ENCODE measurements at places on chromosomes 16 and 17.

- no peak for DNase-seq
Observed at GRCh38 chr17:48643697-48644012, 17.5 kb upstream of the HOXB9 start.

DNA sequence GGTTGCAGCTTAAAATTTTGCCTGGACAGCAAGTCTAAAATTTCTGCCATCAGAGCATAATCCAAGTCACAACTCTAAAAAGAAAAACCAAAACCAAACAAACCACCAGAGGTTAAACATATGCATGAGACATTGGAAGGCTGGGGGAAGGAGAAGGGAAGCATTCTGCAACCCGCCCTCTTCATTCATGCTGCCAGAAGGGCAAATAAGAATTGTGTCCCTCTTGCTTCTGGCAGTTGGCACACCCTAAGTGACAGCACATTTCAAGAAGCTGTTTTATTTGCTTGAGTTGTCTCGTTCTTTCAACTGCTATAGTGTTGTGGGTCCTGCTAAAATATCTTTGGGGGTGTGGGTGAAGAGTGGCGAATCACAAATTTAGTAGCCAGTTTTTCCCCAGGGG lies 99.6 kb downstream of the SKAP1 start:
- no peak for DNase-seq

GRCh38 chr17:8896087-8896486 lies 28.6 kb upstream of the PIK3R6 start:
- no peak for DNase-seq

DNA sequence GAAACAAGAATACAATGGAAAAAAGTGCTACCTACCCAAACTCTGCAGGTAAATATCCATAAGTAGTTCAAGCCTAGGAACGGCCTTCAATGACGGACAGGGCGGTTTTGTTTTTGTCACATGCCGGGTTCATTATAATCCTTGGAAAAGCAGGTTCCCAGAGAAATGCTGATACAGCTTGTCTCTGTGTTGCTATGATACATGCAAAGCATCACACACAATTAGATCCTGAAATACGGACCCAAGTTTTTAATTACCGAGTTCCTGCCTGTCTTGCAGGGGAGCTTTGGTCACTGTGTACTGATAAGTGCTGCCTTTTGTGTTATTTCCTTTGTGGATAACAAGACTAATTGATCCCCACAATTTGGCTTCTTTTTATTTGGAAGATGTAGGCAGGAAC lies 217.4 kb downstream of the HAPSTR1 start:
- no peak for DNase-seq

Data from CD4-positive, alpha-beta T cell treated with Interleukin-12 subunit alpha and Interleukin-12 subunit beta, for 1 hour (primary cell).